Mammary epithelial cell (primary cell): ENCODE measurements at places on chromosomes 3 and 15.

GRCh38 chr3:186869253-186870100 lies 27.0 kb downstream of the ADIPOQ start:
- DNase-seq, result peak; percentile 51

DNA sequence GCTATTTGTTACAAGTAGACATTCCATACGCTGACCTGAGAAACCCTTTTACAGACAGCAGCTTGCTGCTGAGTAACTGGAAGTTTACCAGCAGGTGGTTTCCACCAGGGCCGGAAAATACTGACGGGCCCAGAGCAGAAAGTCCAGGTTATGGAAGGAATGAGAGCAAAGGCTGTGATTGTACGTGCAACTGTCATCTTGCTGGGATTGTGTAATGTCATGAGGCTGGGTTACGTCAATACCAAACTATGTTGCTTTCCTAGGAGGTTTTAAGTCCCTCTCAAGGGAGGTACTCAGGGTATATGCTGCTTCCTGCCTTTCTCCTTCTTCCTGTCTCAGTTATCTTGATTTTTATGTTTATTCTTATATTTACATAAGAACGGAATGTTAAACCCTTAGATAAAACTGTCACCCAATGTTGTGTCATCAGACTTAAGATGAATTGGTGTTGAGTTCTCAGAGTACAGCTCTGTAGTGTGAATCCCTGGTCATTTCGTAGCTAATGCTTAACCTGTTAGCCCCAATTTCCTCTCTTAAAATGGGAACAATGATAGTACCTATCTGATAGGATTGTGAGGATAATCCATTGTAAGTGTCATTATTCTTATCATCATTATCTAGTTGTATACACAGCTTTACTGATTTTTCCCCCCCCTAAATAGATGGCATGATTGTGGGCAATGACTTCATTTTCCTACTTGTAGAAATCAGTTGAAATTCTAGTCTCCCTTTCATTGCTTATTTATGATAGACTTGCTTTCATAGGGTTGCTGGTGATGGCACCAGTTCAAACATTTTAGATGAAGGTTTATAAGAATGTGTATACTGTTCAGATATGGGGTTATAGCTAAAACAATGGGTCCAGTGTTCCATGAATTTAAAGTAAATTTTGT lies 101.4 kb downstream of the FNDC3B start:
- DNase-seq, result peak; percentile 97

- peak; percentile 2 for DNase-seq
Measured at GRCh38 chr3:64489361-64490044, 198.3 kb downstream of the ADAMTS9 start.

DNA sequence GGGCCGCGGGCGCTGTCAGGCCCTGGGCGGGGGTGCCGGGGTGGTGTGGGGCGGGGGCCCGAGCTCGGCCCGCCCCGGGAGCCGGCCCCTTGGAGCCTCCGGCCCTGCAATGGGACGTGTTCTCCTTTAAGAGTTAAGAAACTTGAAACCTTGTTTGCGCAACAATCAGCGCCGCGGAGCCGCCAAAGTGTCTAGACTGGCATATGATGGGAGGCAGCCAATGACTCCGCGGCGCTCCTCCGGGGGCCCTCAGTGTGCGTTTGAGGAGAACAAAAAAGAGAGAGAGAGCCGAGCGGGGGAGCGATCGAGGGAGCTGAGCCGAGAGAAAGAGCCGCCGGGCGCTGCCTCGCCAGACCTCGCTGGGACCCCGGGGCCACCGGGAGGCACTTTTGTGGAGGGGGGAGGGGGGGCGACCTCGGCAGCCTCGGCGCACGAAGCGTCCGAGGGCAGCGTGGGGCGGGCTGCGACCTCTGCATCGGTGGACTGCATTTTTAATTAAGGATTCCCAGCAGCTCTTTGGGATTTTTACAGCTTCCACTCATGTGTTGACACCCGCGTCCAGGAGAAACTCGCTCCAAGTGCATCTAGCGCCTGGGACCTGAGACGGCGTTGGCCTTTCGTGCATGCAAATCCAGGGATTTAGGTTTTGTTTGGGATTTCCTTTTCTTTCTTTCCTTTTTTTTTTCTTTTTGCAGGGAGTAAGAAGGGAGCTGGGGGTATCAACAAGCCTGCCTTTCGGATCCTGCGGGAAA lies at the start of gene SMAD6:
SMAD6 (plus strand) TSS at position 202 of the 752 bp plus-strand sequence. CDS start 1,023 bp downstream, outside the sequence.
- peak; percentile 92 for DNase-seq

GRCh38 chr3:192940129-192940528 lies 22.5 kb upstream of the MB21D2 start:
- DNase-seq, result peak; percentile 65

- DNase-seq, result no peak
Measured at GRCh38 chr3:16675805-16676204, 70.6 kb upstream of the DAZL start.
